ENCODE measurements at places on chromosomes 6 and 20. TPM values are rescaled to one million over a fixed set of nuclear protein-coding genes. Genes with fewer than 3 reads are reported as not detected.
A peak's percentile ranks its signal among the peaks of the same experiment; 100 is the strongest.

DNA sequence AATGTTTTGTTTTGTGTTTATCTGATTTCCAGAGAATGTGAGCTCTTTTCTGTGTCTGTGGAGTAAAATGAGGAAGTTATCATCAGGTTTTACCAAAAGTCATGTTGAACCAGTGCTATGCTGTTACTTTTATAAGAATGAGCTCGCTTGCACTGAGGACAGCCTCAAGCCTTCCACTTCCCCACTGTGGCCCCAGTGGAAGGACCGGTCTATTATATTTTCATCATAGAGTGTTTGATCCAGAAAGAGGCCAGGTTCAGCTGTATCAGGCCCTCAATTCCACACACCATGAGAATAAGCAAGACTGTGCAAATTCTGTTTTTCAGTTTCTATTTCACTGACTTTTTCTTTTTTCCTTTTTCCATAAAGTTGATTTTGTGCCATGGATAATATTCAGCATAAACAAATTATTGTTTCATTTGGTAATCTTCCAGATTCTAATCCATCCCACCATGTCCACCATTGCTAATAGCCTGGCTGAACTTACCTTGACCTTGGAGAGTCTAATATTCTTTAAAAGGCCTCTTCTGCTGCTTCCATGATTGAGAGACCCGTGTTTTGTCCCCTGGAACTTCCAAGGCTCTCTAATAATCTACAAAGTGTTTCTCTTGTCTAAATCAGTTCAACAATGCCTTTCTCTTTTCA, 286.2 kb downstream of the THBS2 start:
- no peak overlapping the region for H3K4me3 ChIP-seq
- DNase-seq: peak; percentile 70
- no peak overlapping the region for H3K27ac ChIP-seq
- no peaks in the 10 kb centered on the region for H3K27me3 ChIP-seq

DNA sequence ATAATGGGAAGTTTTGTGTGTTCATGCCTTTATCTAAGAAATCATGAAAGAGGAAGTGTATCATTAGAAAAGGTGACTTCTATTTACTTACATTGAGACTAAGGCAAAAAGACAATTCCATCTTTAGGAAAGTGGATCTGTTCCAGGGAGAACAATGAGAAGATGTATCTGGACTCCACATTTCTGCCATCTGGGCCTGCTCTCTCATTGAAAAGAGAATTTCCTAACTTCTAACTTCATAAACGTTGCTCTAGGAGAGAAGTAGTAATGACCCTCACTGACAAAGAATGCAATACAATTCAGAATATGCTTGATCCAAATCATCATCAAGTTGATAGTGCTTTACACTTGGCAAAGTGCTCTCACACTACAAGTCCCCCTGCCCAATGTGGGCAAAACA, 294.2 kb downstream of the OGFRL1 start:
- H3K36me3 ChIP-seq: no peaks in the 10 kb centered on the region
- H3K27ac ChIP-seq: no peak overlapping the region
- H3K4me3 ChIP-seq: no peak overlapping the region

DNA sequence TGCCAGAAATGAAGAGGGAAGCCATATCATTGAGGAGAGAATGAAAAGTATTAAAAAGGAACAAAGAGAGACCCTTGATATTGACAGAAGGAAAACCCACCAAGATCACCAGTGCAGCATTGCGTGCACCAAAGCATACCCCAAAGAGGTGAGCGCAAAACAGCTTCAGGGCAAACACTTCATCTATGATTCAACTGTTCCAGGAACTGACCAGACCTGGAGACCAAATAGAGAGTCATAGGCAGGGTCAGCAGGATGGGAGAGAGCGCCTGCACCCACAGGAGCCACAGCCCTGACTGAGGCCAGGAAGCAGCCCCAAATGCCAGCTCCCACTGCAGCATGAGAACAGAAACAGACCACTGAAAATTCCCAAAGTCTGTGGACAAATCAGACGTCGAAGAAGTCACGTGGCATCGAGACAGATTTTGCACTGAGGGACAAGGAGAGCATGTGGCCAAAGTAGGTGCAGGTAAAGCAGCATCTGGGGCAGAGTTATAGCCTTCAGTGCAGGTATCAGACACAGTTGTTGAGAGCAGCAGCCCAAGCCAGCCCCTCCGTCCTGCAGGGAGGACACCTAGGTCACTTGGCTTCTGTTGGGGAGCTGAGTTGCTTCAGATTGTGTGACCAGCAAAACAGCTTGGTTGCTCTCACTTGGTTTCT, 29.3 kb downstream of the CHRNA4 start:
- DNase-seq: no peak
- no peaks in the 10 kb centered on the region for H3K4me1 ChIP-seq
- no peaks in the 10 kb centered on the region for H3K27me3 ChIP-seq

GRCh38 chr6:165562421-165563090, 100.5 kb downstream of the PDE10A start:
- no peak for DNase-seq
- H3K36me3 ChIP-seq: no peaks in the 10 kb centered on the region
- no peak overlapping the region for H3K4me3 ChIP-seq

- H3K4me1 ChIP-seq: no peaks in the 10 kb centered on the region
- H3K4me3 ChIP-seq: no peak overlapping the region
- DNase-seq: no peak
- no peaks in the 10 kb centered on the region for H3K36me3 ChIP-seq
These were observed 25.6 kb downstream of the MAN1A1 start for GRCh38 chr6:119323931-119324330.

The SIRPD gene
- not detected for total RNA-seq

The TSBP1 gene
- not detected for total RNA-seq
